ENCODE measurements at places on chromosomes 16 and 17.
A peak's percentile ranks its signal among the peaks of the same experiment; 100 is the strongest.

- DNase-seq = no peak
Observed at GRCh38 chr16:78889346-78889745, 711.2 kb downstream of the MAF start.

GRCh38 chr16:49700251-49701064, 155.5 kb downstream of the ZNF423 start:
- no peak for DNase-seq

DNA sequence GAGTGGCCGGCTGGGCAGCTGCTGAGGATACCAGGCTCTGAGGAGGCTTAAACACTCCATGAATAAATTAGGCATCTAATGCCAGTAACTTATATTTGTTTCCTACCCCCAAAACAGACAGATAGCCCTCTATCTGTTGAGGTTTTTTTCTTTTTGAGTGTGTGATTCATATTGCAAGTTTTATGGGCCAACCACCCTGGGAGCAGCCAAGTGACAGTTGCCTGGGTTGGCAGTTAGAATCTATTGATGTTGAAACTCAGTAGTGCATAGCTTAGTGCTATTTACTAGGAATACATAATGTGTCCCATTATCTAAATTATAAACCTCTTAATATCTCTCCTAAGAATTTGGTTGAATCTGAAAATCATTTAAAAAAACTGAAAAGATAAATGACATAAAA, 397.4 kb downstream of the CA10 start:
- no peak for DNase-seq

DNA sequence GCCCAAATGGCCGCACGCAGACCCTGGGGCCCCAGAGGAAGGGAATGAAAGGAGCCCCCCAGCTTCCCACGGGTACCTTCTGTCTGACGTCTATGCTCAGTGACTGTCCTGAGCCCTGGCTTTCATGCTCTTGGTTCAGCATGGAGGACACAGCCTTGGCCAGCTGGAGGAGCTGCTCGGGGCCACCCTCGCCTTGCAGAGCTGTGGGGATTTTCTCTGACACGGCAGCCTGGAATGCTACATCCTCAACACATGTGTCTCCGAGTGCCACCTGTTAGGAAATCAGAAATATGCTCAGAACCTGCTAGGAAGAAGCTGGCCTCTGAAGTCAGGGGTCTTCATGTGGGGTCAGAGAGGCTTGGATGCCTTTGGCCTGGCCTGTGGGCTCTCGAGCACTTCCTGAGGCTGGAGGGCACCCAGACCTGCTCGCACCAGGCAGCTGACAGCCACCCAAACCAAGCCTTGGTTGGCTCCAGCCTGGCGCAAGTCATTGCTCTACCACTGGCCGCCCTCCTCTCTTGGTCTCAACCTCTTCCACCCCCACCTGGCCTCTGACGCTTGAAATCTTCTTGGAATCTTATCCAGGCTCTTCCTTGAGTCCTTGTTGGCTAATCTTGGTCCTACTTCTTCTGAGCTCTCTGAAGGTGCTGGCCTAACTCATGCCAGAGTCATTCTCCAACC, 63.7 kb upstream of the BCO1 start:
- no peak for DNase-seq

- no peak for DNase-seq
Observed at GRCh38 chr17:81314398-81315081, 19.4 kb upstream of the SLC38A10 start.

- DNase-seq = no peak
Observed at GRCh38 chr17:42179911-42180410, 981 bp downstream of the KCNH4 start.

DNA sequence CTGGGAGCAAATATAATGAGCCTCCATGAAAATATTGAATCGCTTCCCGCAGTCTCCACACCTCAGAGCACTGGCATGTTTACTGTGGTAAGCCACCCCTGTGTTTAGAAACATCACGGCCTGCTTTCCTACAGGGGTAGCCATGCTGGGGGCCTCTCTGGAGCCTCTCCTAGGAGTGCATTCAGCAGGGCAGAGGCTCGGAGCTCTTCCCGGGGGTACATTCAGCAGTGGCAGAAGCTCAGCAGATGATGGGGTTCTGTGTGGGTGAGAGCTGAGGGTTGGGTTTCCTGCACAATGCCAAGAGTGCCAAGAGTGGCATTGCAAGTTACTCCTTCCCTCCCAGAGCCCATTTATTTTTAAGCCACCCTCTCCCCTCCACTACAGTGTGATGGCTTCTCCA, 386.6 kb downstream of the SEC14L1 start:
- no peak for DNase-seq

GRCh38 chr16:31713945-31714902, 159.4 kb upstream of the ZNF267 start:
- no peak for DNase-seq

DNA sequence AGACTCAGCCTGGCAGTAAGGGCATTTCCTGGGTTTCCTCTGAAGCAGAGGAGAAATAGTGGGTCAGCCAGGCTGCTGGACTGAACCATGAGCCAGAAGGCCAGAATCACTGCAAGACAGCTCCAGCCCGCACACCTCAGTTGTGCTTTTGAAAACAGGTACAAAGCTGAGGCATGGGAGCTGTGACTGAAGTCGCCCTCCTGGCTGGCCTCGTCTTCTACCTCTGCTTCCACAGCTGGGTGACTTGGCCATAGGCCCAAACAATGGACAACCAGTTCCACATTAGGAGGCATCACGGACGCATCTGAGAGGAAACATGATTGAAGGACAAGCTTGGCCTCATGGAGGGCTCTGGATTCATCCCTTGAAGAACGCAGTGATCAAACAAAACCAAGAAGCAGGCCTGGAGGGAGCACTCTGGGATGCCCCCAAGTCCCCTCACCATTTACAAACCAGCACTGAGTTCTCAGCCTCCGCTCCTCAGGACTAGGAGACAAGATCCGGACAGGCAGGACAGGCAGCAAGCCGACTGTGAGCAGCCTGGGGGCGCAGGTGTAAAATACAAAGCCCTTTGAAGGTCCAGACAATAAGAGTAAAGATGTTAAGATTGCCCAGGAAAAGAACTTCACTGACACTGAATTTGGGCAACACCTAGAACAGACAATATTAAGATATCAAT, 68.7 kb downstream of the N4BP1 start:
- DNase-seq = no peak

DNA sequence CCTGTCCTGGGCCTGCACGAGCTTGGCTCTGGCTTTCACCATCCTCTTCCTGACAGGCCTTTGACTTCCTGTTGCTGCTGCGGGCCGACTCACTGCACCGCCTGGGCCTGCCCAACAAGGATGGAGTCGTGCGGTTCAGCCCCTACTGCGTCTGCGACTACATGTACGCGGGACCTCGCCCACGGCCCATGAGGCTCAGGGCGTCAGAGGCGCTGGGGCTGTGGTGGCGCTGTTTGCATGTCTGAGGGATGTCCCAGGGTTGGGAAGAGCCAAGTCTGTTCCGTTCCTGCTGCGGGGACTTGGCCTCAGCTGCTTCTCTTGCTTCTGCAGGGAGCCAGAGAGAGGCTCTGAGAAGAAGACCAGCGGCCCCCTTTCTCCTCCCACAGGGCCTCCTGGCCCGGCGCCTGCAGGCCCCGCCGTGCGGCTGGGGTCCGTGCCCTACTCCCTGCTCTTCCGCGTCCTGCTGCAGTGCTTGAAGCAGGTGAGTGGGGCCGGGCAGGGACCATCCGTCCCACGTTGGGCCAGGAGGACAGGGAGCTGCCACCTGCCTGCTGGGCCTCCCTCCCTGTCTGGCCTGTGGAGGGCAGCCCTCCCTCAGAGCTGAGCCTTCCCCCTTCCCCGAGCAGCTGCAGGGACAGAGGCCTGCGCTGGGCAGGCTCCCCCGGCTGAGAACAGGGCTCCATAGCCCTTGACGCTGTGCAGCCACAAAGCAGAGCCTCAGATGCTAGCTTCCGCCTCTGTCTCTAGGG, 23.8 kb downstream of the TSC2 start:
- no peak for DNase-seq

DNA sequence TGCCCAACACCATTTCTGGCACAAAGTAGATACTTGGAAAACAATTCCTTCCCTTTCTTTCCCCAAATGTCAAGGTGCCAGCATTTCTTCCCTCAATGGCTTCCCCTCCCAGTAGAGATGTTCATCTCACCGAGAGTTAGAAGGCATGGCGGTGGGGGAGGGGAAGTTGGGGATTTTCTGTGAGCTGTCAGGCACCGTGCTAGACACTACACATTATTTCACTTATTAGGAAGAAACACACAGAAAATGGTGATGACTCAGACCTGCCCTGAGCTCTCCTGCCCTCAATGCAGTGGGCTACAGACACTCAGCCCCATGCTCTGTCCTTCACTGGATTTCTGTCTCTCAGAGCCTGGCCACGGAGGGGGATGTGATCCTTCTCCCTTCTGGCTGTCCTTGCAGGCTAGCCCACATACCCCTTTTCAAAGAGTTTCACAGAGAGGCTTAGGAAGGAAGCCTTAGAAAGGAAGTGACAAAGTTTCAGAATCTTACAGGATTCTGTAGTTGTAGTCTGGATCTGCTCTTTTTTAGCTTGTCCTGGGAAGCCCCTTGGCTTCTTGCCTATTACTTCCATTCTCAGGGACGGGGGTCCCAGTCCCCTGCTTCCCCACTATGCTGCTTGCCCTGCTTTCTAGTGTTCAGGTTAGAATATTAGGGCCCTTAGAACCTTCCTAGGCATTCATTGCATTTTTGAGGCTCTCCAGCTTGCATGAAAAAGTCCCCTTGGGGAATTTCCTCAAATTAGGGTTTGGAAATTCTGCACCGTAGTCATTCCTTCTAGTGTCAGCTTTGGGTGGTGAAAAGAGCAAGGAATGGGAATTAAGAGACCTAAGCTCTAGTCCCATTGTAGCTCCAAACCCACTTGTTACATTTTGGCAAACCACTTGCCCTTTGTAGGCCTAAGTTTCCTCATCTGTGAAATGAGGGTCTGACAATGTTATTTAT, 12.2 kb upstream of the CCL5 start:
- DNase-seq = peak; percentile 73

- DNase-seq = no peak
Observed at GRCh38 chr16:35234679-35235078, 1775.3 kb downstream of the TP53TG3F start.
